ENCODE measurements at places on chromosomes 2 and 18.
A peak's percentile ranks its signal among the peaks of the same experiment; 100 is the strongest.

DNA sequence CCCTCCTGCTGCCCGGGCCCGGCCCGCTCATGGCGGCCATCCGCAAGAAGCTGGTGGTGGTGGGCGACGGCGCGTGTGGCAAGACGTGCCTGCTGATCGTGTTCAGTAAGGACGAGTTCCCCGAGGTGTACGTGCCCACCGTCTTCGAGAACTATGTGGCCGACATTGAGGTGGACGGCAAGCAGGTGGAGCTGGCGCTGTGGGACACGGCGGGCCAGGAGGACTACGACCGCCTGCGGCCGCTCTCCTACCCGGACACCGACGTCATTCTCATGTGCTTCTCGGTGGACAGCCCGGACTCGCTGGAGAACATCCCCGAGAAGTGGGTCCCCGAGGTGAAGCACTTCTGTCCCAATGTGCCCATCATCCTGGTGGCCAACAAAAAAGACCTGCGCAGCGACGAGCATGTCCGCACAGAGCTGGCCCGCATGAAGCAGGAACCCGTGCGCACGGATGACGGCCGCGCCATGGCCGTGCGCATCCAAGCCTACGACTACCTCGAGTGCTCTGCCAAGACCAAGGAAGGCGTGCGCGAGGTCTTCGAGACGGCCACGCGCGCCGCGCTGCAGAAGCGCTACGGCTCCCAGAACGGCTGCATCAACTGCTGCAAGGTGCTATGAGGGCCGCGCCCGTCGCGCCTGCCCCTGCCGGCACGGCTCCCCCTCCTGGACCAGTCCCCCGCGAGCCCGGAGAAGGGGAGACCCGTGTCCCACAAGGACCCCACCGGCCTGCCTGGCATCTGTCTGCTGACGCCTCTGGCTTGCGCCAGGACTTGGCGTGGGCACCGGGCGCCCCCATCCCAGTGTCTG lies 767 bp downstream of the RHOB start:
- peak; percentile 45 for DNase-seq

- DNase-seq, result no peak
These were observed 186.5 kb upstream of the COPS8 start for GRCh38 chr2:236899146-236899545.

DNA sequence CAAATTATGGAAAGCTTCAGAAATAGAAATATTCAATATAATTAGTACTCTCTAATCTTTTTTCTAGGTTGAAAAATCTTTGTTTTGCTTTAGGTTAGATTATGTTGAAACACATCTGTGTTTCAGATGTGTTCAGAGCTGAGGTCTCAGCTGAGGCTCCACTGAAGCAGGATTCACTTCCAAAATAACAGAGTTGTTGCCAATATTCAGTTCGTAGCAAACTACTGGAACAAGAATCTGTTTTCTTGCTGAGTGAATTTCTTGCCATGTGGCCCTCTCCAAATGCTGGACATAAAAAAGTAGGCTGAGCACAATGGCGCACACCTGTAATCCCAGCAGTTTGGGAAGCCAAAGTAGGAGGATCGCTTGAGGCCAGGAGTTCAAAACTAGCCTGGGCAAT lies 8.7 kb downstream of the PHOSPHO2 start:
- no peak for DNase-seq

DNA sequence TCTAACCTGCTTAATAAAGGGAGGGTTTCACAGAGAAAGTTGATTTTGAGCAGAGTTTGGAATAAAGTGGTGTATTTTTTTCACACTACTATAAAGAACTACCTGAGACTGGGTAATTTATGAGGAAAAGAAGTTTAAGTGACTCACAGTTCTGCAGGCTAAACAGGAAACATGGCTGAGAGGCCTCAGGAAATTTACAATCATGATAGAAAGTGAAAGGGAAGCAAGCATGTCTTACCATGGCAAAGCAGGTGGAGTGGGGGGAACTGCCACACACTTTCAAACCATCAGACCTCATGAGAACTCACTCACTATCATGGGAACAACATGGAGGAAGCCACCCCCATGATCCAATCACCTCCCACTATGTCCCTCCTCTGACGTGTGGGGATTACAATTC lies 546.7 kb downstream of the EPHA4 start:
- no peak for DNase-seq

- DNase-seq, result no peak
These were observed 135.1 kb upstream of the GPC1 start for GRCh38 chr2:240300261-240300821.

DNA sequence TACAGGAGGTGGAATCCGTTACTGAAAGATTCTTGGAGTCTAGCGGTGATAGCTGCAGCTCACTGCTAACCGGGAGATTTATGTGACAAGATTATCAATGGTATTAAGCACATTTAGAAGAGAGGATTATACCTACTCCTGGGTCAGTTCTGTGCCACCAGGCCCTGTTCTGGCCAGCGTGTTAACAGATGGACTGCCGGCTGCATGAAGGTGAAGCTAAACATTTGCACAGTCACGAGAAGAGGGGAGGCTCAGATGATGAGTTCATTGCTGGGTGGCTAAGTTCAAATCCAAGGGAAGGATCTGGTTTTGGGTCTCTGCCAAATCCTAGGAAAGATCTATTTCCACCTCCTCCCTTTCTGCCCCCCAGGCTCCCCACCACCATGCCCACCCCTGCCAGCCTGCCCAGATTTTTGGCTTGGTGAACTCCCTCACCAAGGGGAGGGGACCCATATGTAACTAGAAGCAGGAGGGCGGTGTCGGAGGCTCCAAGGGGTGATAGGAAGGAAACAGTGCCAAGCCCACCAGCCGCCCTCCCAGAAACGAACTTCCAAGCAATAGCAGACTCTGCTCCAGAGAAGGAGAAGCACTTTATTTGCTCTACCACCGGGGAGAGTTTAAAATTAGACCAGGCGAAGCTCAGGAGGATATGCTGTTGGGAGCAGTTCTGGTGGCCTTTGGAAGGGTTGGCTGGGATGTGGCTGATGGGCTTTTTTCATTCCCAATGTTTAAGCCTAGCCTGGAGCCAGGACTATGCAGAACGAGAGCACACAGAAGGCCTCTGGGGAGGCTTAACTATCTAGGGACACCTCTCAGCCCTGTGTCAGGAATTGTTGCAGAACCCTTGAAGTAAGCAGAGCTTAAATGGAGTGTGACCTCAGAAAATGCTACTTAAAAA lies 200.5 kb downstream of the KLHL29 start:
- no peak for DNase-seq

- no peak for DNase-seq
These were observed 814.2 kb downstream of the LRP1B start for GRCh38 chr2:141316606-141317005.

GRCh38 chr2:86790134-86790675 lies 508 bp downstream of the CD8A start:
- no peak for DNase-seq

- DNase-seq, result no peak
These were observed 84.5 kb upstream of the PGAP1 start for GRCh38 chr2:197011021-197011417.

- no peak for DNase-seq
These were observed 523.6 kb downstream of the PID1 start for GRCh38 chr2:228747483-228747882.

DNA sequence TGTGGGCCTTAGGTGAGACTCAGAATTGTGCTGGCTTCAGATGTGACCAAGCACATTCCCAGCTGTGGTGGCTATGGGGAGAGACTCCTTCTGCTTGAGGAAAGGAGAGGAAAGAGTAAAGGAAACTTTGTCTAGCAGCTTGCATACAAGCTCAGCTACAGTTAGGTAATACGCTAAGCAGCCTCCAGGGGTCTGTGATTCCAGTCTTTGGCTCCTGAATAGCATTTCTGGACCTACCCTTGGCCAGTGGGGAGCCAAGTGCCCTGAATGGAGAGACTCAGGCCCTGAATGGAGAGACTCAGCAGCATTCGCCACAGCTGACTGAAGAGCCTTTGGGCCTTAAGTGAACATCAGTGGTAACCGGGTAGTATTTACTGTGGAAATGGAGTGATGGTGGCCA lies 227.4 kb upstream of the CDH7 start:
- no peak for DNase-seq

GRCh38 chr2:230512955-230513748 lies 97.2 kb downstream of the SP100 start:
- no peak for DNase-seq

- no peak for DNase-seq
These were observed 5.8 kb upstream of the HOXD1 start for GRCh38 chr2:176182671-176183070.

DNA sequence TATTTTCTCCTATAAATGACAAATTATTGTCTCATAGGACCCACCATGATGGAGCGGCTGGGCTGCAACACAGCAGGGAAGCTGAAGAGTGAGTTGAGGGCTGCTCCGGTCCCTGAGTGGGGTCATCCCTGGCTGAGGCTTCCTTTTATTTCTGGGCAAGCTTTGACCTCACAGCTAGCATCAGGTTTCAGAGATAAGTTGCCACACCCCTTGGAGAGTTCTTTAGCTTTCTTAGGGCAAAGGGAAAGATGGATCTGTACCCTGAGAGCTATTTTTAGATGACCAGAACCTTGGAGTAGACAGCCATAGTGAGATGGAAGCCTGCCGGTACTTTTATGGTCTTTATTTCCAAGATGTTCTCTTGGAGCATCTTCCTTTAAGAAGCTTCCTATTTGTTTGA lies 11.5 kb downstream of the MYL1 start:
- DNase-seq, result no peak

DNA sequence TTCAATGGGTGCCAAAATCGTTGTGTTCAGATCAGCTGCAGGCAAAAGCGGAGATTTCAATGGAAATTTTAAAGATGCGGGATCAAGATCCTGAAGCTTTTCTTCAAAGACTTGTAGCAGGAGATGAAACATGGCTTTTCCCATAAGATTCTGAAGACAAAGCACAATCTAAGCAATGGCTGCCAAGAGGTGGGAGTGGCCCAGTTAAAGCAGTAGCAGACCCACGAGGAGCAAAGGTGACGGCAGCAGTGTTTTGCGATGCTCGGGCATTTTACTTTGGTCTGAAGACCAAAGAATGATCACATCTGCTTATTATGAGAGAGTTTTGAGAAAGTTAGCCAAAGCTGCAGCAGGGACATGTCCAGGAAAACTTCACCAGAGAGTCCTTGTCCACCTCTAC lies 222.9 kb downstream of the DSC3 start:
- DNase-seq, result no peak

GRCh38 chr18:36132756-36133155 lies 3.1 kb downstream of the ELP2 start:
- no peak for DNase-seq

DNA sequence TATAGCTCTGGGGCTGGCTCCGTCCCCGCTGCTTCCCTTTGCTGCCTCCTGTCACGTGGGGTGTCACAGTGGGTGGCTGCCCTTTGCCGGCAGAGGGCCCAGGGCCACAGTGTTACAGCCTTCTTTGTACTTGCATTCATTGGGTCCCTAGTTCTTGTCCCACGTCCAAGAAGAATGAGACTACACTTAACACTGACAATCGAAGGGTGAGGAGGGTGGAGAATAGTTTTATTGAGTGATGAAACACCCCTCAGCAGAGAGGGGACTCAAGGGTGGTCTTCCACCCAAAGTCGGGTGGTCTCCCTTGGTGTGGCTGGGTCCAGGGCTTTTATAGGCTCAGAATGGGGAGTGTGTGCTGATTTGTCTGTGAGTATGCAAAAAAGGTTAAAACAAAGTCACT lies 1.9 kb downstream of the ATG4B start:
- DNase-seq, result no peak

DNA sequence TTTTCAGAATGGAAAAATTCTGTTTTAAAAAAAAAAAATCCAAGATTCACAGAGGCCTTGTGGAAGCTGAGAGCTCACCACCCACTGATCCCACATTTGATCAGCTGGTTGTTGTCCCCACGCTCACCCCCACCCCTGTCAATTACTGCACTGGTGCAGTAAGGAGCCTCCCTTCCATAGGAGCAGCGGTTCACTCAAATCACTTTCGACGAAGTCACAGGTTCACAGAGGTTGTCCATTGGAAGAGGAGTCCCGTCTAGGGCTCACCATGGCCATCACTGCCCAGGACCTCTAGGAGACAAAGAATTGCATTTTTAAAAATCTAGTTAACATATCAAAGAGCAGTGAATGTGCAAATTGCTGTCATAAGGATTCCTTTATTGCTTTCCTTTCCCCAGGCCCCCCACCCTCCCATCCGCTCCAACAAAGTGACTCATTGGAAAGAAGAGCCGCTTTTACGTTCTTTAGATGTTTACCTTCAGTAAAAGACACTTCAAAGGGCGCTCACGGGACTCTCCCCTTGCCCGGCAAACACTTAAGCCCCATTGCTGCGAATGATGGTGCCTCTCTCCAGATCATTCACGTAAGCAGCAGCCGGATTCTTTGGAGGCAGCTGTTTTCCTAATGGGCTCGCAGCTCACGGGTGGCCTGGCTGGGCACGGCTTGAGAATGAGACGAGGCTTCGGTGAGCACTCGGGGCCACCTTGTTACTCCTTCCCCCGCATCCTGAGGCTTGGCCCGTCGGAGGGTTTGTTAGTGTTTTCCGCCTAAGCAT lies 165.5 kb upstream of the SALL3 start:
- DNase-seq, result no peak

GRCh38 chr2:23649819-23650218 lies 264.8 kb downstream of the KLHL29 start:
- no peak for DNase-seq

DNA sequence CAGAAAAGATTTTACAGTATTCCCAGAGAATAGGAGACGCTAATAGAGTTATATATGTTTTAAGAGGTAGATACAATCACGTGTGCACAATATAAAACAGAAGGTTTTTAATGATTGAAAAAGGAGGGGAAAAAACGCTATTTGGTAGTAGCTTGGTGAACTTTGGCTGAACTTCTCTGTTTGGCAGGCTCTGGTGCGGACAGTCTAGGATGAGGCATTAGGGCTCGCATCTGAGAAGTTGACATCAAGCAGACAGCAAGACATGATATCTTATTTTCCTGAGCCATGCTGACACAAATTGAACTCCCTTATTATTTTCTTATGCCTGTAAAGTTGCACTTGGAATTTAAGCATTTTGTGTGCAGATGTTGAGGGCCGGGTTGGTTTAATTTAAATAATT lies 176.6 kb downstream of the EN1 start:
- DNase-seq, result no peak

All from nucleus accumbens (tissue), 56 donors.